ENCODE measurements at places on chromosomes 4 and X. TPM values are rescaled to one million over a fixed set of nuclear protein-coding genes. Genes with fewer than 3 reads are reported as not detected.

DNA sequence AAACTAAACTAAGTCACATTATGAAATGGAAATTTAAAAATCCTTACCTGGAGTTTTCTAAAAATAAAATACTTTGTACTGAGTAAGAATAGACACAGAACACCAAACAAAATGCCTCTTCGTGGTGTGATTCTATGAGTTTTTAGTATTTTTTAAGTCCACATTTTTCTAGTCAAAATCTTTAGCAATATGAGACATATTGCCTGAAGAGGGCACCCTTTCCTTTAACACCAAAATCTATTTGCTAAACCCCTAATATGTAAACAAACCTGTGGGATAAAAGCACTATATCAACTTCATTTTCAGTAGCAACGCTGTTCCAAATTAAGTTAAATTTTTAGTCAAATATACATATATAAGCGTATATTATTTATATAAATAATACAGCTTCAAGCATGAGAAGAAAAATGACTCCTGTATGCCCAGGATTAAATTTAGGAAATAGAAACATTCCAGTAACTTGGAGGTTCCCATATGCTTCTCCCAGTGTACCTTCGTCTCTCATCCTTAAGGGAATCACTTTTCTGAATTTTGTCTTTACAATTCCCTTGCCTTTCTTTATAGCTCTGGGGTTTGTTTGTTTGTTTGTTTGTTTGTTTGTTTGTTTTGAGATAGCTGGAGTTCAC, 23.0 kb upstream of the PGM2 start:
- DNase-seq, result no peak

DNA sequence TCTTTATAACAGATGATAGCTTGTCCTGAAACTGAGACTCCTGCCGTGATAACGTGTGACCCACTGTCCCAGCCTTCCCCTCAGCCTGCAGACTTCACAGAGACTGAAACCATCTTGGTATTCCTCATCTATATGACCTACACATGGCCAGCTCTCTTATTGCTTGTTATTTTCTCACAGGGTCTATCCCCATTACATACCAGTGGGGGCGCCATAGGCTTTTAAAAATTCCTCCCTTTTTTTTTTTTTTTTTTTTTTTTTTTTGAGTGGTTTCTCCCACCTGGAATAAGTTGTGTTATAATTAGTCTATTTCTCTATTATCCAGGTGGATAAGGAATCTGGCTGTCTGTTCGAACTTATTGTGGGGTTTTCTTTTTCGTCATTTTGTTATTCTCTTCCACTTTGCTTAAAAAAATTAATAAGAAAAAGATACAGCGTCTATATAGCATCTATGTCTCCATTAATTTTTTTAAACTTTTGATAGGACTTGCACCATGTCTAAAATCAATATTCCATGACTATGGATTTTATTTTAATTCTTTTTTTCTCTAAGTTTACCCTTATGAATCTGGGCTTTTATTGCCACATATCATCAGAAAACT, 47.2 kb downstream of the GYG2 start:
- no peak for DNase-seq

DNA sequence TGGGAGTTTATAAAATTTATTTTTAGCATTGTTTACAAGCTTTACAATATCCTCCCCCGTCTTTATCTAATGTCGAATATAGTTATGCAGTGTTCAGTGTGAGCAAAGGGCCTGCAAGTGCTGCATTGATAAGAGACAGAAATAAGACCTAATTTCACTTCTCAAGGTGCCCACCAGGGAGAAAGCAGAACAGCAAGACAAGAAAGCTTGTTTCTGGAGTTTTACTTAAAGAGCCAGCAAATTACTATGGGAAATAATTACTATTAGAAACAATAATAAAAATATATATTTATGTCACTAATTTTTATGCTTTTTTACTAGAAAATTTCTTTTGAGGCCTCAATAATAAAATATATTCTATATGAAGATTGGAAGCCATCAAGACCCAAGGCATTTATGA, 2677.7 kb downstream of the ARAP2 start:
- no peak for DNase-seq

DNA sequence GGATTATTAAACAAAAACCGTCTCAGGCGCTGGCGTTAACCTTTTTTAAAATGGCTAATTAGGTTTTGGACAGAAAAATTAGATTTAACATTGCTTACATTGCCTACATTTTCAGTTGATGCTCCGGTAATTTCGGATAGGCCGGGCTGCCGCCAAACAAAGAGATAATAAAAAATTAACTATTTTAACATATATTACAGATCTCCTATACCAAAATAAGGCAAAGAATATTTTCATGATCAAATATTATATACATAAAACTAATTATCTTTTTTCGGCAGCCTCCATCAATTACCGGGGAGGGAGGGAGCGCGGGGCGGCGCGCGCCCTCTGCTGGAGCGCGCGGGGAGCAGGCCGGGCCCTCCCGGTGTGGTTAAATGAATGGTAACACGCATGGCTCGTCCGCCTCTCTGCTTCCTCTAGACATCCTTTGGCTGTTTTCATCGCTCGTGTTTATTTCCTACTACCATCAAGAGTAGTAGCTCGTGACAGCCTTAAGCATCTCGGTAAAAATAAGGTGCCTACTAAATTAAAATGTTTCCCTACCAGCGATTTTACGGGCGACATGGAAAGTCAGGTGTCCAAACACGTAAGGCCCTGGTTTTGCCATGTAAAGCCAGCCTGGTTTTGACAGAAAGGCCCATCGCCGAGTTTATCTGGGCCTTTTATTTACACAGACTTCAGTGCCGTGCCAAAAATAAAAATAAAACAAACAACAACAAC, 52.4 kb upstream of the TMEM33 start:
- no peak for DNase-seq

DNA sequence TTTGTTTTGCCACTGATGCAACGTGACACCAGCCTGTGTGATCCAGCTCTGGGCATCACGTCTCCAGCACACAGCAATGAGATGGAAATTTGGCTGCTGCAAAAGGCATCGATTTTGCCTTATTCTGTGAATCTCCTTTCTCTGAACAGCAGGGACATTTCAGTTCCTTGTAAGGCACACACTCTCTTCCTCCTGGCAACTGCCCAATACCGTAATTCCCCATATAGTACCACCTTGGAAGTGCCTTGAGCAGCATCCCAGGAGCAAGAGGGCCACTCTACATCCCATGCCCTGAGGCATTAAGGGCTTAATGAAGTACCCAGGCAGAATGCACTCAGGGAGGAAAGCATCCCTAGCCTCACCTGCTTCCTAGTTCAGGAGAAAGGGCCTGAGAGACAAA, 10.5 kb upstream of the MAMLD1 start:
- DNase-seq, result no peak

DNA sequence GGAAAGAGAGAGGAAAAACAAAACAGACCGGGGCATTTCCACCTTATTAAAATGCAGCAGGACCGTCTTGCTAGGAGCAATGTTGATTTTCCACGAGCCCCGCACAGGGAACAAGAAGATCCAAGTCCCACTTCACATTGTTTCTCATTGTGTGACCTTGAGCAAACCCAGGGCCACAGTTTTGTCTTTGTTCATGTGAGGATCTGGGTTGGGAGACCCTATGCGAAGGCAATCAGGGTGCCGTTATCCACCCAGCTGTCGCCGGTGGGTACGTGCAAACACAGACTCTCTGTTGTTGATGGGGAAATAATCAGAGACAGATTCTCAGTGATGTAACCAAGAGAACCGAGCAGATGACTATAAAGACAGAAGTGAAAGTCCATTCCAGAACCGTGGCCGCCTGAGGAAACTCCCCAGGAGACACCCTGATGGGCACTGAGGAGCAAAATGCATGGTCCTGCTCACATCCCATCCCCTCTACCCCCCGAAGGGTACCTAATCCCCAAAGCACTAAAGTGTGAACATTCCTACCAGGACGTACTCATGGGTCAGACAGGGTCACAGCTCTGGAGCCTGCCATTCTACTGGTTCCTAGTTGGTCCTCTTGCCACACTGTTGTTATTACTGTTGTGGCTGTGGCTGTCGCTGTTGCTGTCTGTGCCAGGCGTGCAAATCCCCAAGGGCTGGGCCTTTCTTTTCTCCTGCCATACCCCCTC, 102.7 kb upstream of the RBPJ start:
- DNase-seq, result no peak

DNA sequence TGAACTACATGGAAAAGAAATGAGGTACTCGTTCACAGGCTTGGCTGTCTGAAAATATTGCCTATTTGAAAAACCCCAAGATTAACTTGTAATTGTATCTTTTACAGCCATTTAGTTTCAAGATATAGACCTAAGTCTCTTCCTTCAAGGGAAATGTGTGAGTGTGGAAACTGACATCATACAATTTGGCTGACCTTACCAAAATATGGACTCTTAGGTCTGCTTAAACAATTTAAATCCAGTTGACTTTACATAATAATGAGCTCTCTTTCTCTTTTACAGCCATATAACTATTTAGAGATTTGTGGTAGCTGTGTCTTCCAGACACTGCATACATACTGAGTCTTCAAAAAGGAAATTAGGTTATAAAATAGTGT, 186.9 kb downstream of the NR3C2 start:
- no peak for DNase-seq

DNA sequence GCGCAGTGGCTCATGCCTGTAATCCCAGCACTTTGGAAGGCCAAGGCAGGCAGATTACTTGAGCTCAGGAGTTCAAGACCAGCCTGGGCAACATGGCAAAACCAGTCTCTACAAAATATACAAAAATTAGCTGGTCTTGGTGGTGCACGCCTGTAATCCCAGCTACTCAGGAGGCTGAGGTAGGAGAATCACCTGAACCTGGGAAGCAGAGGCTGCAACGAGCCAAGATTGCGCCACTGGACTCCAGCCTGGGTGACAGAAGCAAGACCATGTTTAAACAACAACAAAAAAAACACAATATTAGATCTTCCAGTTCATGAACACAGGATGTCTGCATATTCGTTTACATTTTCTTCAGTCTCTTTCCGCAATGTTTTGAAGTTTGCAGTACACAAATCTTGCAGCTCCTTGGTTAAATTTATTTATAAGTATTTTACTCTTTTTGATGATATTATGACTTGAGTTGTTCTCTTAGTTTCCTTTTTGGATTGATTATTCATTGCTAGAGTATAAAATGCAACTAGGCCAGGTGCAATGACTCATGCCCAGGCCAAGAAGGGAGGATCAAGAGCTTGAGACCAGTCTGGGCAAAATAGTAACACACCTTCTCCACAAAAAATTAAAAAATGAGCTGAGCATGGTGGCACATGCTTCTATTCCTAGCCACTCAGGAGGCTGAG, 30.4 kb upstream of the ABCG2 start:
- DNase-seq, result no peak

- no peak for DNase-seq
Observed at GRCh38 chr4:81651243-81651899, 179.7 kb upstream of the RASGEF1B start.

- DNase-seq, result no peak
Observed at GRCh38 chrX:24019448-24019847, 7.5 kb downstream of the KLHL15 start.

- no peak for DNase-seq
Observed at GRCh38 chr4:168731006-168731636, 234.3 kb downstream of the PALLD start.

DNA sequence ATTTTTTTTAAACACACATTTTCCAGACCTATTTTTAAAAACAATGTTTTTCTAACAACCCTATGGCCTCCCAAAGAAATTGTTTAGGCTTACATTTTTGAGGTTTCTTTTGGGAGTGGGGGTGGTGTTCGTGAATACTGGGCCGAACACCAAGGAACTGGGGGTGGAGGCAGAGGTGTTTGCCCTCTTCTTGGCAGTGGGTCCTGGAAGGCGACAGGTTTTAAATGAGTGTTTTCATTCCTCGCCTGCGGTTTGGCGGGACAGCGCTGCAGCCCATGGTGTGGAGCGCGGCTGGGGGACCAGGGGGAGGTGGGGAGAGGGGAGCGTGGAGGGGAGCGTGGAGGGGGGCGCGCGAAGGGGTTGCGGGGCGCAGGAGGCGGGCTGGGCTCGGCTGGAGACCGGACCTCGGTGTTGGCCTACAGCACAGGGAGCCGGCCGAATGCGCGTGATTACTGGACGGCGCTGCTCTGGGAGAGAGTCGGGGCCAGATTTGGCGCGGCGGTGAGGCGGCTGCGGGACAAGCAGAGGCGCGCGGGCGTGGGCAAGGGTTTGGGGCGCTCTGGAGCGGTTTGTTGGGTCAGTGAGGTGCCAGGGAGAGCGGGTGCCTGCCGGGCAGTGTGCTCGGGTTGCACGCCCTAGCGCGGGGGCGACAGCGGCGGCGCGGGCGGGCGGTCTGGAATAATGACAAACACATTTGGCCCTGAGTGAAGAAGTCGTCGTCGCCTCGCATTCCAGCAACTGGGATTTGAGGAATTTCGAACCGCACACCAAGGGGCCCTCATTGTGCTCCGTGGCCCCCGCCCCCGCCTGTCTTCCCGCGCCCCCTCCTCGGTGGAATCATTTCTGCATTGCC, 764 bp downstream of the PDGFRA start:
- DNase-seq, result no peak

DNA sequence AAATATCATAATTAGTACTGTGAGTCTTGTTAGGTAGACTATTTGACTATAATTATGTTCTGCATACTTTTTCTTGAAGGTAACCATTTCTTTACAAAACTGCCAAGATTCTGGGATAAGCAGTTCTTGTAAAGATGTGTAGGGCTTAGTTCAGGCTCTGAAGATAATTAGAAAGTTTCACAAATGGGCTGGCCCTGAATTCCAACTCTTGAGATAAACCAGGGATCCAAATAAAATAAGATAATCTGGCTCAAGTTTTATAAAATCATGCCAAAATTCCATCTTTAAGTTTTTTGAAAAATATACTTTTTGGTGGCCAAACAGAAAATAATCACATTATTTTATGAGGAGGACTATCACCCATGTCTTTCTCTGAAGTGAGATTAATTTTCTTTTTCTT, 35.5 kb upstream of the GLRB start:
- DNase-seq, result no peak

GRCh38 chr4:58359590-58359989, 1249.4 kb upstream of the IGFBP7 start:
- DNase-seq, result no peak

DNA sequence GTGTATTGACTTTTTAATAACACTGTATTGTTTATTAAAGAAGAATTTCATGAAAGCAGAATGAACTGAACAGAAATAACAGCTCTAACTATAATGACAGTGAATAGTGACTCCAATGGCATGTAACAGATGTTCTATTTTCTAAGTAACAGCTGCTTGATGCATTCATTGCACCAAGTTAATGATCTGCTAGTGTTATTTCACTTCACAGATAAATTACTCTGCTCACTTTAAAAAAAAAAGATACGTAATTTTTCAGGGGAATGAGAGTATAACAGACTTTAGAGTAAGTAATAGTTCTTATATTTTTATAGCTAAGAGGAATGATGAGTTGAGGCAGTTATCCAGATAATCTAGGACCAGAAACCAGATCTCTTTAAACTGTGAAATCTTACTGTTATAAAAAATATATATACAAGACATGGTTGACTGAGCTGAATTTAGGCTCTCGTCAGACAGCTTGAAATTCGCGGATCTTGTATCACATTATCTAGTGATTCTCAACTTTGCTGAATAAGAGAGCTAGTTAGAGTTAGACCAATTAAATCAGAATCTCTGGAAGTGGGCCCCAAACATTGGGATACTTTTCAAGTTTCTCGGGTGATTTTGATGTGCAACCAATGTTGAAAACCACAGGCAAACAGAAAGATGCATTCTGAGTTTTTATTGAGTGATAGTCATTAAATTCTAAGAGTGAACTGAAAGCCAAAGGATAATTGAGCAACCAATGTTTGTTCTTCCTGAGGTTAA, 840.7 kb downstream of the DMD start:
- no peak for DNase-seq

The DRD5 gene
- not detected for total RNA-seq

The GAGE12H gene
- not detected for total RNA-seq

The PLK4 gene
- total RNA-seq, result 0.49 TPM

The LRIT3 gene
- not detected for total RNA-seq

All from left ventricle myocardium inferior (tissue), 1 donor.